Memory B cell (primary cell): ENCODE measurements at places on chromosomes 4 and X.

GRCh38 chr4:133151691-133152329, 2.7 kb downstream of the PCDH10 start:
- no peak for DNase-seq

- no peak for DNase-seq
Observed at GRCh38 chr4:88734403-88734949, 36.8 kb upstream of the NAP1L5 start.

- DNase-seq = no peak
Observed at GRCh38 chrX:54865208-54865607, 55.4 kb upstream of the TRO start.

DNA sequence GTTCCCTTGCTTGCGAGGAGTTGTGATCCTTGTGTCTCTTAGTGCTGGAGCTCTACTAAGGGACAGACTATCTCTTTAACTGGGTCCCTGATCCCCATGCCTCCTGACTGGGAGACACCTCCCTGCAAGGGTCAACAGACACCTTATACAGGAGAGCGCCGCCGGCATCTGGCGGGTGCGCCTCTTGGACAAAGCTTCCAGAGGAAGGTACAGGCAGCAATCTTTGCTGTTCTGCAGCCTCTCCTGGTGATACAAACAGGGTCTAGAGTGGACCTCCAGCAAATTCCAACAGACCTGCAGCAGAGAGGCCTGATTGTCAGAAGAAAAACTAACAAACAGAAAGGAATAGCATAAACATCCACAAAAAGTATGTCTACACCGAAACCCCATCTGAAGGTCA, 115.6 kb upstream of the ITM2A start:
- no peak for DNase-seq

GRCh38 chr4:39609454-39609931, 29.2 kb downstream of the SMIM14 start:
- peak; percentile 14 for DNase-seq

- DNase-seq = no peak
Observed at GRCh38 chr4:76208005-76208765, 5.4 kb downstream of the SCARB2 start.

GRCh38 chr4:87093443-87094123, 126.8 kb downstream of the KLHL8 start:
- DNase-seq = no peak

DNA sequence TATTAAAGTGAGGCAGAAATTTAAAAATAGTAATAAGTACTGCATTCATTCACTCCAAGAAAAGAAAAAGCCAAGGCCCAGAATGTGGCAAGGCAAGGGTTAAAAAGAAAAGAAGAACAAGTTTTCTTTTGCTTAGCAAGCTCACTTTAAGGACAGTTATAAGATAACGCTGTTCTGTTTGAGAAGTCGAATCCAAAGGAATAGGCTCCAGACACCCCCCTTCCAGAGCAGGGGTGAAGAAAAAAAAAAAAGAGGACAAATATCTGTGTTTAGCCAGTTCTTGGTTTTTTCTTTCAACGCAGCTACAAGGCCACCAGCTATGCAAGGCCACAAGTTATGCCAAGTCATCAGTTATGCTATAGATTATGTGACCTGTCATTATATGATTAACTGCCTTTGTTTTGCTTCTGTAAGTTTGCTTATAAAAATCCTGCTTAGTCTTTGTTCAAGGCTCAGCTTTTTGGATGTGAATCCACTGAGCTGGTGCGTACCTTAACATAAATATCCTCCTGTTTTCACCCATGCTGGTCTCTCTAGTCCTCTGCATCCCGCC, 1.4 kb downstream of the GRK4 start:
- DNase-seq = no peak

- DNase-seq = peak; percentile 16
Observed at GRCh38 chr4:40621592-40622512, 7.8 kb downstream of the RBM47 start.

DNA sequence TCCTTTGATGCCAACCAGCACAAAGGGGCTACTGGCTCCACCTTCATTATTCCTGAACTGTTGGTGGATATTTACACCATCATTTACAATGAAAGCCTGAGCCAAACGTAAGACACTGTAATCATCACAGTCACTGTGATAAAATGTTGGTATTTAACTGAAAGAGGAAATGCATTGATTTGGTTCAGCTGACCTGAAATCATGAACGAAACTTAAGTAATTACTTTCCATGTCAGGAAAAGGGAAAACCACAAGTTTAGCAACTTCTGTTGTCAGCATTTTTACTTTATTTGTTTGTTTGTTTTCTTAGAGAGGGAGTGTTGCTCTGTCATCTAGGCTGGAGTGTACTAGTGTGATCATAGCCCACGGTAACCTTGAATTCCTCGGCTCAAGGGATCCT, 247.8 kb upstream of the FAM47A start:
- DNase-seq = no peak

DNA sequence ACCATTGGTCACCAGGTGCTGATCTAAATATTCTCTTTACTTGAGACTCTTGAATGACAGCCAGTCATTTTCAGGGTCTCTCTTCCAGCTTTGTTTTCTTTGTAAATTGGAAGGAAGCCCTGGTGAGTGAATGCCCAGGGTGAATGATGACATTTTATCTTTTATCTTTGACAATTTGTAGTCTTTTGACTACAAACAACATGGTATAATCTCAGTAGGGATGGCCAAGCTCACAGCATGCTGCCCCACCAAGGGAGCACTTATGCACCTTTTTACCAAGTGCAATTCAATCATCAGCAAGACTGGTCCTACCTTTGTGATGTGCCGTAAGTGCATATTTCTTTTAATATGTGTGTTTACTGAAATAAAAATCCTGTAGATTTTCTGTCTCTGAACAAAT, 5.7 kb downstream of the AFM start:
- no peak for DNase-seq

GRCh38 chrX:119880076-119880475, 8.4 kb downstream of the NDUFA1 start:
- DNase-seq = peak; percentile 14

- no peak for DNase-seq
Observed at GRCh38 chrX:107629540-107629909, 1.2 kb downstream of the PRPS1 start.

- DNase-seq = no peak
Observed at GRCh38 chr4:121064482-121064881, 7.9 kb downstream of the NDNF start.

GRCh38 chr4:182286035-182286434, 42.8 kb downstream of the TENM3 start:
- no peak for DNase-seq

GRCh38 chrX:100658941-100659381, 15.0 kb downstream of the SRPX2 start:
- DNase-seq = no peak

- no peak for DNase-seq
Observed at GRCh38 chr4:101279377-101279871, 67.9 kb downstream of the PPP3CA start.

GRCh38 chr4:151284534-151285245, 7.7 kb downstream of the PRSS48 start:
- DNase-seq = no peak

DNA sequence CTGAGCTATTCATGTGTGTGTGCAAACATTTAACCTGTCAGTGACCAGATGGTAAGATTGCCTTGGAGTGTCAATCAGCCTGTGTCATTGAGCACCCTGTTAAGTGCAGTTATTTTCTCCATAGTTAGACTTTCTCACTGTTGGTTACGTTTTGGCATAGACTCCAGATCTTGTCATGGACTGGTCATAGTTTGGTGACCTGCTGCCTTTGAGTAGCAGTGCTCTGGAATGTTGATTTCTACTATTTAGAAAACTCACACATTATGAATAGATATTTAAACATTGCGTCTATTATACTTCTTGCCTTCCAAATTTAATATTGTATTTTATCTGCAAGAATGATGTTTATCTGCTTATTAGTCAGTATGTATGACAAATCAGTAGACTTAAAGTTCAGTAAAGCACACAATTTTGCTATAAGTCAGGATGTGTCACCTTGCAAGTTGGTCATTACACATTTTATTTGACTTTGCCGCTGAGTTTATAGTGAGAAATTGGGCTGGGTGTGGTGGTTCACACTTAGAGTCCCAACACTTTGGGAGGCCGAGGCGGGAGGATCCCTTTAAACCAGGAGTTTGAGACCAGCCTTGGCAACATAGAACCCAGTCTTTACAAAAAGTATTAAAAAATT, 42.4 kb downstream of the KIAA0232 start:
- DNase-seq = no peak

GRCh38 chr4:77349364-77349763, 192.4 kb downstream of the CCNG2 start:
- DNase-seq = no peak

DNA sequence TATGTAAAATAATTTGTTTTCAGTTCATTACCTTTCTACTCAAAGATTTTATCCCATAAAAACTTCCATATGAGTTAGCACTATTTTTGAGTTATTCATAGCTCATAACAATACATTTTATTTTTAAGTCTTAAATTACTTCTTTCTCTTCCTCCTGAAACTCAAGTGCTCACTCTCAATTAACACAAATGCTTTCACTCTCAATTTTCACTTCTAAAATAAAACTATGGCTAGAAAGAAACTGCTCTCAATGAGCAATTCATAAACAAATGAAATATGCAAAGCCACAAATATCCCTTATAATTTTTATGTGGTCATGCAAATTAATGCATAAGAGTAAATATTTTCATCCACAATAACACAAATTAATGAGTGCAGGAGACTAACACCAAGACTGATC, 38.8 kb downstream of the MAML3 start:
- DNase-seq = no peak

- DNase-seq = no peak
Observed at GRCh38 chr4:143389579-143390195, 53.0 kb downstream of the GAB1 start.

- DNase-seq = no peak
Observed at GRCh38 chrX:96403446-96403845, 281.2 kb upstream of the DIAPH2 start.

- no peak for DNase-seq
Observed at GRCh38 chr4:31657859-31658570, 937.8 kb downstream of the PCDH7 start.

- DNase-seq = no peak
Observed at GRCh38 chr4:184599492-184600135, 49.6 kb downstream of the CASP3 start.

DNA sequence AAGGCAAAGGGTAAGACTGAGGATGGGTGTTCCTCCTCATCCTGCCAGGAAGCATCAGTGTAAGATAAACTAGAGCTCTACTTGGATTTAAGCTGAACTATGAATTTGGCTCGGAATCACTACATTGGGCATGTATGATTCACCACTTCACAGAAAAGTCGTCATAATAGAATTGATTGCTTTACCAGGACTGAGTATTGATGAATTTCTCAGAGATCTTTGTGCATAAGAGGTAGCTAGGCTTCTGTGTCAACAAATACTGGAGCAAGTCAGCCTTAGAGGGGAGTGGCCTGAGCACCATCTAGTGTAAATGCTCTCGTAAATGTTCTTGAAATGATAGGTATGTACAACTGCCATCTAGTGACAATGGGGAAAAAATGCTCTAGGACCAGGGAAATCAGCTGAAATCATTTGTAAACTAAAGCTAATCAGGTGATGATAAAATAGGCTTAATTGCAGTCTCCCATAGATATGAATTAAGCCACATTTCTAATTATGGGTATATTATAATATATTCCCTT, 309.5 kb upstream of the FMR1 start:
- no peak for DNase-seq

GRCh38 chr4:2939383-2940243, 23.6 kb downstream of the NOP14 start:
- no peak for DNase-seq

GRCh38 chrX:53316860-53317237, 35.5 kb upstream of the IQSEC2 start:
- DNase-seq = no peak

DNA sequence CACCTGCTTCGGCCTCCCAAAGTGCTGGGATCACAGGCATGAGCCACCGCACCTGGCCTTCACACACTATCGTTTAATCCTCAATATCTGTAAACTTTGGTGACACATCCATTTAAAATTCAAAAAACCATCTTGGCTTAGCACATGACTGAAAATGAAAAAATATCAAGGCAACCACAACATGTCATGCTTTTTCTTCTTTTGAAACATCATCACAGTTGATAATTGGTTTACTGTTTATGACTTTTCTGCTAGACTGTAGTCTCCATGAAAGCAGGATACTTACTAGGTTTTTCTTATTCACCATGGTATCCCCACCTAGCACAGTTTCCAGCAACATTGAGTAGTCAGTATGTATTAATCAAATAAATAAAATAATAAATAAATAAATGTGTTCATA, 11.0 kb downstream of the GNRHR start:
- no peak for DNase-seq

GRCh38 chr4:36189511-36190226, 54.6 kb downstream of the ARAP2 start:
- no peak for DNase-seq

GRCh38 chr4:57501720-57502119, 391.5 kb upstream of the IGFBP7 start:
- DNase-seq = no peak

GRCh38 chrX:13502590-13502989, 66.8 kb upstream of the EGFL6 start:
- no peak for DNase-seq

DNA sequence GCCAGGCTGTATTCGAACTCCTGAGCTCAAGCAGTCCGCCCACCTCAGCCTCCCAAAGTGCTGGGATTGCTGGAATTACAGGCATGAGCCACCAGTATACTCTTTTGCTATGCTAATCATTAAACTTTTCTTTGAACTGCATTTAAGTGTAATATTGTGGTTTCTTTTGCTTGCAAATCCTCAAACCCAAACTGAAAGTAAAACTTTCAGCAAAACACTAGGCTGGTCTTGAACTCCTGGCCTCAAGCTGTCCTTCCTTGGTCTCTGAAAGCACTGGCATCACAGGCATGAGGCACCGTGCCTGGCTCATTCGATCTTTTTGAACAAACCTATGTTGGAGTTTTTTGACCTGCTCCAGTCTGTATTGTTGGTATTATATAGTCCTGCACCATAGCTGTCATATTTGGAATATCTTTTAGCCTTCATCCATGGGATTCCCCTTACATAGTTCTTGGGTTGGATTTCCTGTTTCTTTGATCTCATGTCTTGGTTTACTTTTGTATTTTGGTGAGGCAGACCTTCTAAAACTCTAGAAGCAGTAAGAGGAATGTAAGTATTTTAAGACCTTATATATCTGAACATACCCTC, 34.1 kb downstream of the MOB1B start:
- DNase-seq = no peak

GRCh38 chr4:40316333-40316781, 18.8 kb upstream of the CHRNA9 start:
- DNase-seq = no peak

DNA sequence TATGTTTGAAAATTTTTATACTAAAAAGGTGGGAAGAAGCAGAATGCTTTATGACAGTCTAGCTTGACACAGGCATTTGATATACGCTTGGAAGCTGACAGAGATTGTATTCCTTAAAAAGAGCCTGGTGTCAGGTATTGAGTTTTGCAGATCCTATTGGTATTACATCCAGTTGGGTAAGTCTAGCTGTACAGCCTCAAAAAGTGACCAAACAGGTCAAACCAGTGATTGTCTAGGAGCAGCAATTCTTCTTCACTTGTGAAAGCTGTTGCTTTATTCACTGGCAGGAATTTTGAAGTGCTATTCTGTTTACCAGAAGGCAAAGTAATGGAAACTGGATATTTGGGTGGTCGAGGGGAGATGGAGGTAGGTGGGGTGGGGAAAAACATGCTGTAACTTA, 77.5 kb downstream of the UCHL1 start:
- no peak for DNase-seq
